ENCODE measurements at places on chromosomes 7 and 10. TPM values are rescaled to one million over a fixed set of nuclear protein-coding genes. Genes with fewer than 3 reads are reported as not detected.

GRCh38 chr10:46558122-46558391 lies 1.6 kb upstream of the GPRIN2 start:
- no peak for DNase-seq

The NPC1L1 gene
- 46.0 TPM for total RNA-seq

DNA sequence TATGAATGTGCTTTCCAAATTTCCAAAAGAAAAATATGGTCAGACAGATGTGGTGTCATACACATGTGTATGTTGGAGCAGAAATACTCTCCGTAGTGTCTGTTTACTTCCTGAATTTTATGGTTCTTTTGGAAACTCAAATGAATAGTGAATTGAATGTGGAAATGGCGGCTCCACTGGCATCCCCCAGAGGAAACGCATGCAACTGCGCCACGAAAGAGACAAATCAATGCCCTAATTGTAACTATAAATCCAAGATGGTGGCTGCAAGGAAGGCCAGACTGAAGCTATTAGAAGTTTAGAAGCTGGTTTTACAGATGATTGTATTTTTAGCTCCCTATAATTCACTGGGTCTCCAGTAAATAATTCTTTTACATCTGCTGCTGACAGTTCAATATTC lies 246.7 kb downstream of the FGFR2 start:
- DNase-seq = no peak

- DNase-seq = no peak
These were observed 195.9 kb downstream of the CFTR start for GRCh38 chr7:117675497-117676435.

GRCh38 chr7:1677206-1678080 lies 7.4 kb downstream of the ELFN1 start:
- no peak for DNase-seq

GRCh38 chr7:22564511-22565045 lies 64.6 kb upstream of the STEAP1B start:
- peak; percentile 57 for DNase-seq

- no peak for DNase-seq
These were observed 470.1 kb upstream of the NRP1 start for GRCh38 chr10:33804584-33804983.

DNA sequence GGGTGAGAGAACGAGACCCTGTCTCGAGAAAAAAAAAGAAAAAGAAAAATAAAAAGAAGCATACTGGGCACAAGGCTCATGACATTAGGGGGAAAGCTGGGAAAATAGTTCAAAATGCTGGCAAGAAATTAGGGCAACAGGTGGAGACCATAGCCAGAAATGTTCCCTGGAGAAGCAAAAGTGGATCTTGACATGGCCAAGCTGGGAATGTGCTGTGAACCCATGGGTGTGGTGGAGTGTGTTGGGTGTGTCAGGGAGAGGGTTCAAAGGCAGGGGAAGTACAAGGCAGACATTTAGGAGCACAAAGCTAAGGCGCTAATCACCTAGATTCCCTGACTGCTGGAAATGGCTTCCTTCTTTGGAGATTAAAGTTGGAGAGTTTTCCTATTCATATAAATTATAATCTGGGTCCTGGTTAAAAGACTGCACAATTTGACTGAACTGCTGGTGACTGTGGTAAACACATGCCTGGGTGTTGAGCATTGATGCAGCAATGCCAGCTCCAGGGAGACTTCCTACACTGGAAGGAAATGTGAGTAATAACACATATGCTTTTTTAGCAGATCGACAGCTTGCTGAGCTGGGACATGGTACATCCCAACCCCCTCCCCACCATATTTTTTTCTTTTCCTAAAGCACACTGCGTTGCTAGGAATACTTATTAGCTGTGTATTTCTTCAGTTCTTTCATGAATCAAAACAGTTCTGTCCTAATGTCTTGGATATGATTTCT lies 70.1 kb upstream of the ARHGAP21 start:
- no peak for DNase-seq

The SPDYE18 gene
- not detected for total RNA-seq

The MAPK8 gene
- total RNA-seq = 55.7 TPM

GRCh38 chr7:28177836-28178235 lies 2.8 kb downstream of the JAZF1 start:
- no peak for DNase-seq

GRCh38 chr7:3176112-3177000 lies 124.7 kb upstream of the SDK1 start:
- no peak for DNase-seq

DNA sequence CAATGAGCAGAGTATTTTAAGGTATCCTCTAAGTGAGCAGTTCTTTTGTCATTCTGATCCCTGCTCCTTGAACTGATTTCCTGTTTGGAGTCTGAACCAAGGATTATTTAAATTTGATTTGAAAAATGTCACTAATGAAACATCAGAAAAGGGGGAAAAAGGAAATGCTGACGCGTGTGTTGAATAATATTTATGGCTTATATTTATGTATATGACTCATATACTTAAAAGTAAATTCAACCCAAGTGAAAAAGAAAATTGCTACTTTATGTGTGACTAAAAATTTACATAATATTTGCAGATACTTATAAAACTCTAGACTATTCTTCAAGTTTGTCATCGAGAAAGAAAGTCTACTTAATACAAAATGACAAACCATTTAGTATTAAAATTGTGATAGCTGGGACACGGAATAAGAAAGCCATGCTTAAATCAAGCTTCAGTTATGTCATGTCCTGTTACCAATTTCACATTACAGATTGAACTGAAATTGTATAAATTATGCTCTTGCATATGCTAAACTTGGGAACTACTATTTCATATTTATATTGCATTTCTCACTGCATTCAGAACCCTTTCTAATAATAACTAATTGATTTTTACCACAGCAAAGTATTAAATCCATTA lies 649.9 kb downstream of the MAGI2 start:
- no peak for DNase-seq

GRCh38 chr7:41573862-41574261 lies 129.0 kb downstream of the INHBA start:
- no peak for DNase-seq

- DNase-seq = no peak
These were observed 116.0 kb downstream of the KMT2E start for GRCh38 chr7:105130048-105130447.
